ENCODE measurements at places on chromosomes 5 and 9. TPM values are rescaled to one million over a fixed set of nuclear protein-coding genes. Genes with fewer than 3 reads are reported as not detected.

DNA sequence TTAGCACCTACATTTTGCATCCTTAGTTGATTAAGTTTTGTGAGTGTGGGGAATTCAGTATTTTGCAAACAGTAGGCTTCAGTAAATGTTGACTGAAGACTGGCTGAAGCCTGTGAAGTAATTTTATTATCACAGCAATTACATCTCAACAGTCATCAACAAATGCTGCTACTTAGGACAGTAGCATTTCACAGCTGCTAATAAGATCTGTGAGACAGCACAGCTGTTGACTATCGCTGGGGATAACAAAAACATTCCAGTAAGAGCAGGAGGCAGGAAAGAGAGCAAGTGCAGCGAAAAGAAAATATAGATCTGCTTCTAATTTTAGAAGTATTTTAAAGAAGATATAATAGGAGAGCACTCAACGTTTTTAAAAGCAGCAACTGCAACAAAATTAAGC lies 117.3 kb upstream of the FGF10 start:
- no peak for DNase-seq

The TAF11L5 gene
- total RNA-seq = not detected

GRCh38 chr9:136019041-136019680 lies 58.0 kb upstream of the UBAC1 start:
- DNase-seq = no peak

DNA sequence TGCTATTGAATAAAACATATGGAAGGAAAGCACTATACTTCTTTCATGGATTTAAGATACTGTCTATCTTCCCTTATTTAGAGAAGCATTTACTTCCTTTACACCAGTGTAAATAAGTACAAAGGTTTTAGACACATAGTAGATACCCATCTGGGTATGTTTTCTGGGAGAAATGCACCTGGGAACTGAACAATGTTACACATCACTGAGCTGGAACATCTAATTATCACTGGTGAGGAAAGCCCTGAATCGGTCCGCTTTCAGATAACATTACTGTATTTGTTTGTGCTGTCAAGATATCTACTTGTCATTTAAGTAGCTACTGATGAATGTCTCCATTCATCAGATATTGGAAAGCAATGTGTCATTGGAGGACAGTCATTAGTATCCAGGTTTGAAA lies 964.7 kb upstream of the PTPRD start:
- no peak for DNase-seq

The ENTPD8 gene
- not detected for total RNA-seq

The KCNT1 gene
- not detected for total RNA-seq

Measured in GM12878 (cell line).